Lung (tissue), 17 donors: ENCODE measurements at places on chromosomes 7 and 10.

DNA sequence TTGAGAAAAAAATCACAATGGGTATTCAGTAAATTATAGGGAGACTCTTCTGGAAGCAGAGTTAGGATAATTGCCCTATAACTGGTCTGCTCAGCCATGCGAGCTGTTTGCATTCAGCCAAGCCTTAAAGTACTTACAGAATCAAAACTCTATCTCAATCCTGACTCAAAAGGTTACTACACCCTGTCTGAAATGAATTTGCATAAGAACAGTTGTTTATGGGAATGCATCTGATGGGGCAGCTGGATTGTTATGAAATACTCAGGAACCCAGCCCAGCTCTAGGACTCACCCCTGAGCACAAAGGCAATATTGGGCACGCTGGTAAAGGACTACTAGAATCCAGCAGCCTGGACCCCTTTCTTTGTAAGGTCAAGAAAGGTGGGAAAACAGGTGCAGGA, 38.8 kb downstream of the AKR1B15 start:
- no peaks in the 10 kb centered on the region for H3K27me3 ChIP-seq
- H3K4me3 ChIP-seq = no peak overlapping the region
- no peaks in the 10 kb centered on the region for H3K36me3 ChIP-seq
- H3K4me1 ChIP-seq = no peaks in the 10 kb centered on the region

GRCh38 chr10:44459671-44460070, 74.8 kb upstream of the CXCL12 start:
- DNase-seq = no peak
- H3K4me3 ChIP-seq = no peak overlapping the region

DNA sequence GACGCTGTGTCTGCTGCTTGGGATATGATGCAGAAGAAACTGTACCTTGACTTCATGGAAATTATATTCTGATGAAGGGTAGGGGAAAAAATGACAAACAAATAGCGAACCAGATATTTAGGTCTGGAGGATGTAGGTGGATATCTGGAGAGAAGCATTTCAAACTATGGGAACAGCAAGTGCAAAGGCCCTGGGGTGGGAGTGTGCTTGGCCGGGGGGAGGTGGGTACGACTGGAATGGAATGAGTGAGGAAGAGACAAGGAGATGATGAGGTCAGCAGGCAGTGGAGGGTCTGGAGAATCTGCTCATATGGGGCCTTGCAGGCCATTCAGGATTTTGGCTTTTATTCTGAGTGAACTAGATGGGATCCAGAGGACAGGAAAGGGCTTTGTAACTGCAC, 65.2 kb downstream of the TLL2 start:
- H3K4me1 ChIP-seq = no peaks in the 10 kb centered on the region
- no peaks in the 10 kb centered on the region for H3K27me3 ChIP-seq
- no peak overlapping the region for H3K4me3 ChIP-seq

- DNase-seq = no peak
- H3K4me3 ChIP-seq = no peak overlapping the region
- no peak overlapping the region for H3K27ac ChIP-seq
- peaks cover 9% of the 10 kb centered on the region for H3K4me1 ChIP-seq
These were observed 113.3 kb downstream of the KCNMA1 start for GRCh38 chr10:77524281-77524711.

DNA sequence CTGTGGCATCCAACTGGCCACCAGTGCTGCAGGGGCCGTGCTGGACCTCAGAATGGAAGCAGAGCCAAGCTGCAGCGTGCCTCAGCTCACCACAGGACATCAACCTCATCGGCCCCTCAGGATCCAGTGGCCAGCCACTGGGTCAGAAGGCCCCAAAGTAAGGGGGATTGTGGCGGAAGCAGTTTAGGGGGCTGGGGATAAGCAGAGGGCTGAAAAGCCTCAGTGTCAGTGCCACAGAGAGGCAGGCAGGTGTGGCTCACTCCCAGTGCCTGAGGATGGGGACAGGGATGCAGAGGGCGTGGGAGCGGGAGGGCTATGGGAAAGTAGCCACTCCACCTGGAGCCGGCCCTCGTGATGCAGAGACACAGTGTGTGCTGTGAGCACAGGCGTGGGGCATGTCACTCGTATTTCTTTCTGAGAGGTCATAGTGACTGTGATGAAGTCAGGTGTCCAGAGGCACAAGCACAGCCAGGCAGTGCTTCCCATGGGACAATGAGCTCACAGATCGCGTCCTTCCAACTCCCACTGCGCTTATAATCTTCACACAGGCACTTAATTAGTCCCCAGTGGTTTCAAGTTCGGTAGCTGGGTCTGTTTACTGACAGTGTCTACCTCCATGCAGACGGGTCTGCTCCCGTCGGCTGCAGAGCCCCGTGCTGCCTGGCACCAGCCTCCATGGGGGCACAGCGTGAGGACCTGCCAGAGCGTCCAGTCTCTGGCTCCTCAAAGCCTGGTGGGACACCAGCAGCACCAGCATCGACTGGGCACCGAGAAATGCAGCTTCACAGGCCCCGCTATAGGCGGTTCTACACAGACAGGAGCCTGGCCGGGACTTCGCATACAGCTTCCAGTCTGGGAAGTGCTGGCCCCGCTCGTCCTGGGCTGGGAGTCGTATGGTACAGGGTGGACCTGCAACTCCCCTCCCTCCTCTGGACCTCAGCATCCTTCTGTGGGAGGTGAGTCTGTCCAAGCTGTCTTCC, 42.9 kb upstream of the CNPY1 start:
- no peak overlapping the region for H3K27ac ChIP-seq
- H3K27me3 ChIP-seq = peaks cover 10% of the 10 kb centered on the region
- DNase-seq = no peak
- H3K36me3 ChIP-seq = no peaks in the 10 kb centered on the region
- H3K4me3 ChIP-seq = no peak overlapping the region

- no peaks in the 10 kb centered on the region for H3K27me3 ChIP-seq
- H3K36me3 ChIP-seq = no peaks in the 10 kb centered on the region
- H3K4me1 ChIP-seq = peaks cover 25% of the 10 kb centered on the region
- DNase-seq = no peak
- peak overlapping the region; percentile 90 for H3K27ac ChIP-seq
These were observed 697 bp downstream of the ARPC1A start for GRCh38 chr7:99326408-99326782.

DNA sequence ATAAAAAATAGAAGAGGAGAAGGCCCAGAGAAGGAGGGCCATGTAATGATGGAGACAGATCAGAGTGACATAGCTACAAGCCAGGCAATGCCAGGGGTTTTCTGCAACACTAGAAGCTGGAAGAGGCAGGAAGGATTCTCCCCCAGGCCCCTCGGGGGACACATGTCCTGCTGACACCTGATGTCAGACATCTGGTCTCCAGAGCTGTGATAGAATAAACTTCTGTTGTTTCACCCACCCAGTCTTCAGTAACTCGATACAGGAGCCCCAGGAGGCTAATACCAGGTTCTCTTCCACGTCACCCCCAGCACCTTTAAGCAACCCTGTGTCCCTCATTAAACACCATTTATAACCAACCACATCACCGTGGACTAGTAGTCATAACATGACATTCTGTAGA, 94.9 kb downstream of the TMEM130 start:
- no peaks in the 10 kb centered on the region for H3K27me3 ChIP-seq
- H3K4me3 ChIP-seq = no peak overlapping the region
- DNase-seq = no peak
- H3K27ac ChIP-seq = no peak overlapping the region
- H3K36me3 ChIP-seq = no peaks in the 10 kb centered on the region

DNA sequence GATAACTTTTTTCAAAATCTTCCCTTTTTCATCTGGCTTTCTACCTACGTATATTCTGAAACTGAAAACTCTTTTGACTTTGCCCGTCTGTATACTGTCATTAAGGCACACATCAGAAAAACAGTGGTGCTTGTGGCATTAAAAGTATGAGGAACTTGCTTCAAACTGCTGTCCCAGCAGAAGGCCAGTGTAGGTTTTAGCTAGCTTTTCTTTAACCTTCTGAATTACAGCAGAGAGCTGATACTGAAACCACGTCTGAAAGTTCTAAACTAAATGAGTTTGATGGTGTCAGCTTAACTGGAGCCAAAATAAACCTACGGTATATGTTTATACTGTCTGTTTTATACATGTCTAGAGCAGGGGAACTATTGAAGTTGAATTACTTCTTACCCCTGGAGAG, 283.4 kb downstream of the TFEC start:
- H3K4me1 ChIP-seq = no peaks in the 10 kb centered on the region
- H3K27ac ChIP-seq = no peak overlapping the region
- no peaks in the 10 kb centered on the region for H3K36me3 ChIP-seq
- DNase-seq = no peak
- no peak overlapping the region for H3K4me3 ChIP-seq
- H3K27me3 ChIP-seq = no peaks in the 10 kb centered on the region

- H3K27ac ChIP-seq = no peak overlapping the region
- DNase-seq = no peak
- H3K4me3 ChIP-seq = no peak overlapping the region
- no peaks in the 10 kb centered on the region for H3K36me3 ChIP-seq
- H3K4me1 ChIP-seq = no peaks in the 10 kb centered on the region
These were observed 739.1 kb downstream of the MAGI2 start for GRCh38 chr7:78714356-78714755.

GRCh38 chr10:58529077-58529728, 16.5 kb downstream of the BICC1 start:
- no peaks in the 10 kb centered on the region for H3K27me3 ChIP-seq
- H3K4me3 ChIP-seq = no peak overlapping the region
- H3K4me1 ChIP-seq = no peaks in the 10 kb centered on the region
- no peak overlapping the region for H3K27ac ChIP-seq

GRCh38 chr10:124692100-124692446, 52.1 kb downstream of the FAM53B start:
- peak overlapping the region; percentile 22 for H3K27ac ChIP-seq
- H3K36me3 ChIP-seq = peaks cover 26% of the 10 kb centered on the region
- no peak overlapping the region for H3K4me3 ChIP-seq

DNA sequence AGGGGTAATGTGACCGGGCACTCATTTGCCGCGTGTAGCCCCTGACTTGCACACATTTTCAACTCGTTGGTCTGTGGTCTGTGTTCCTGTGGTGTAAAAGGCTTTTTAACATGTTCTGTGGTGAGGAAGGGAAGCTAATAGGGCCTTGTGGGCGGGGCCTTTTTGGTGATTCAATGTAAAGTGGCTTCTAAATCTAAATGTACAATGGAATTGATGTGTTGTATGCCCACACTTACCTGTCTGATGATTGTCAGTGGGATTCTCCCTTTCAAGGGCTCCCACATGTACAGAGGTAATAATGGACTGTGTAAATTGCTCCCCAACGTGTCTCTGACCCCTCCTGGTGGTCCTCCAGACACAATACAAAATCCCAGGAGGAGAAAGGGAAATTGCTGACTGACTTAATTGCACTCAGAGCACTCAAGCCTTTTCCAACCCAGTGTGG, 43.1 kb upstream of the GATAD1 start:
- H3K36me3 ChIP-seq = peaks cover 4% of the 10 kb centered on the region
- H3K27ac ChIP-seq = no peak overlapping the region
- H3K27me3 ChIP-seq = no peaks in the 10 kb centered on the region

GRCh38 chr7:66145400-66146104, 30.9 kb downstream of the CRCP start:
- H3K27ac ChIP-seq = peak overlapping the region; percentile 57
- H3K4me1 ChIP-seq = peaks cover 51% of the 10 kb centered on the region
- peak; percentile 95 for DNase-seq
- no peaks in the 10 kb centered on the region for H3K27me3 ChIP-seq

DNA sequence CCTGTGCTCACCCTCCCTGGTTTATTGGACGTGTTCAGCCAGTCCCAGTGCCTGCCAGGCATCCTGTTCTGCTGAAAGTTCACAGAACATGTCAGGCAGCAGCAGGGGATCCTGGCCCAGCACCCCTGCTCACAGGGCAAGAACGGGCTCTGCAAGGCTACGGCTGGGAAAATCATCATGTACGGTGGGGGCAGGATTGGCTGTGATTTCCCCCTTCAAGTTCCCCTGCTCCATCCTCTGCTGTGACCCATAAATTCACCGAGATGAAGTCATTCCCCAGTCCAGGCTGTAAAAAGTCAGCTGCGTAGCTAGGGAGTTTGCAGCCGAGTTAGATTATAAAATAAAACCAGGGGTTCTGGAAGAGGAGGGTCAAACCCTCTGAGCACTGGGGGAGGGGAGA, 484.1 kb upstream of the ZMIZ1 start:
- peaks cover 46% of the 10 kb centered on the region for H3K4me1 ChIP-seq
- DNase-seq = peak; percentile 73
- no peaks in the 10 kb centered on the region for H3K27me3 ChIP-seq
- no peak overlapping the region for H3K27ac ChIP-seq
- no peaks in the 10 kb centered on the region for H3K36me3 ChIP-seq
- no peak overlapping the region for H3K4me3 ChIP-seq

GRCh38 chr7:45506059-45506458, 68.1 kb upstream of the ADCY1 start:
- H3K27ac ChIP-seq = no peak overlapping the region
- H3K4me1 ChIP-seq = no peaks in the 10 kb centered on the region
- no peaks in the 10 kb centered on the region for H3K27me3 ChIP-seq

- H3K36me3 ChIP-seq = no peaks in the 10 kb centered on the region
- peaks cover 31% of the 10 kb centered on the region for H3K4me1 ChIP-seq
- H3K4me3 ChIP-seq = no peak overlapping the region
- no peak for DNase-seq
These were observed 112.1 kb upstream of the AFAP1L2 start for GRCh38 chr10:114516356-114516755.

DNA sequence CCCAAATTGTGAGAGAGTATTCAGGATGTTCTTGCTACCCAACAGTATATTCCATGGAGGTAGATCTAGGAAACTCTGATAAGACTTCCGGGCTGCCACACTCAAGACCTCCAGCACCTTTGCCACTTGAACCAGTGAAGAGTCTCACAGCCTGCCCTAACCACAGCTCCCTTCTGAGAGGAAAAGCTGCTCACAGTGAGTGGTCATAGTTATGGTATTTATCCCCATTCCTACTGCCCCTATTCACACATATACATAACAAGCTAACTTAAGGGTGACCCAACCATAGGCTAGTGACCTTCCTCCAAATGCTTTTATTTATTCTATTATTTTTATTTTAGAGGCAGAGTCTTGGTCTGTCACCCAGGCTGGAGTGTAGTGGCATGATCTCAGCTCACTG, 156.3 kb downstream of the PTEN start:
- H3K4me1 ChIP-seq = no peaks in the 10 kb centered on the region
- no peaks in the 10 kb centered on the region for H3K36me3 ChIP-seq
- no peaks in the 10 kb centered on the region for H3K27me3 ChIP-seq
- no peak overlapping the region for H3K4me3 ChIP-seq
- no peak overlapping the region for H3K27ac ChIP-seq

DNA sequence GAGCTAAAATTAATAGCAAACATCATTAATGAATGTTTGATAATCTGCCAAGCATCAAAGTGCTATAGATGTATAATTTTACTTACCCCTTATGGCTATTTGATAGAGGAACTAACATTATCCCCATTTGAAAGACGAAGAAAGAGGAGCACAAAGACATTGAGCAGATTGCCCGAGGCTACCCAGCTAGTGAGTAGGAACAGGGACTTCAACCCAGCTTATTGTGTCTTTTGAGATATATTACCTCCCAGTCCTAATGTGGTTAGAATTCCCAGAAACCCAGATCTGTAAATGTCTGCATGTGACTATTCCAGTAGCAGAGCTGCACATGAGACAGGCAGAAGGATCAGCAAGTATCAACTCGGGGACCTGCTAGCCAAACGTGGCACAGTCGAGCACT, 160.1 kb upstream of the AOAH start:
- H3K27me3 ChIP-seq = no peaks in the 10 kb centered on the region
- no peak for DNase-seq
- no peak overlapping the region for H3K4me3 ChIP-seq

GRCh38 chr10:62746951-62747729, 57.4 kb upstream of the ADO start:
- DNase-seq = no peak
- no peaks in the 10 kb centered on the region for H3K4me1 ChIP-seq
- H3K4me3 ChIP-seq = no peak overlapping the region
- no peak overlapping the region for H3K27ac ChIP-seq
